ENCODE measurements at places on chromosomes 3 and 15.

DNA sequence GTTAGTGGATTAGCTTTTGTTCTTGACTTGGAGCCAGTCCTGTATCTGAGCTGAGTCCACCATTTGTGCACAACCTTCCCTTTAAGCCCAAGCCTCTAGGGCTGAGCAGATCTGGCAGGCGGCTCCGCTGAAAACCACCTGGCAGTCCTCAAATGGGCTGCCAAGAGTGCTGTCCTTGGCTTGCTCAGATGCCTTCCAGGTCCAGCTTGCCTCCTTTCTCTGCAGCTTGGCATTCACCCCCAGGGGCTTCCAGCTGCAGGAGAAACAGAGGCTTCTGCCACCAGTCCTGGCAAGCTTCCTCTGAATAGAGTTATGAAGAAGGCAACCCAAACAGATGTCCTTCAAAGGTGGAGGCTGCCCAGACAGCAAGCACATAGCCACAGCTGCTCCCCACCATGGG, 96.7 kb downstream of the LRTM1 start:
- no peak for DNase-seq

DNA sequence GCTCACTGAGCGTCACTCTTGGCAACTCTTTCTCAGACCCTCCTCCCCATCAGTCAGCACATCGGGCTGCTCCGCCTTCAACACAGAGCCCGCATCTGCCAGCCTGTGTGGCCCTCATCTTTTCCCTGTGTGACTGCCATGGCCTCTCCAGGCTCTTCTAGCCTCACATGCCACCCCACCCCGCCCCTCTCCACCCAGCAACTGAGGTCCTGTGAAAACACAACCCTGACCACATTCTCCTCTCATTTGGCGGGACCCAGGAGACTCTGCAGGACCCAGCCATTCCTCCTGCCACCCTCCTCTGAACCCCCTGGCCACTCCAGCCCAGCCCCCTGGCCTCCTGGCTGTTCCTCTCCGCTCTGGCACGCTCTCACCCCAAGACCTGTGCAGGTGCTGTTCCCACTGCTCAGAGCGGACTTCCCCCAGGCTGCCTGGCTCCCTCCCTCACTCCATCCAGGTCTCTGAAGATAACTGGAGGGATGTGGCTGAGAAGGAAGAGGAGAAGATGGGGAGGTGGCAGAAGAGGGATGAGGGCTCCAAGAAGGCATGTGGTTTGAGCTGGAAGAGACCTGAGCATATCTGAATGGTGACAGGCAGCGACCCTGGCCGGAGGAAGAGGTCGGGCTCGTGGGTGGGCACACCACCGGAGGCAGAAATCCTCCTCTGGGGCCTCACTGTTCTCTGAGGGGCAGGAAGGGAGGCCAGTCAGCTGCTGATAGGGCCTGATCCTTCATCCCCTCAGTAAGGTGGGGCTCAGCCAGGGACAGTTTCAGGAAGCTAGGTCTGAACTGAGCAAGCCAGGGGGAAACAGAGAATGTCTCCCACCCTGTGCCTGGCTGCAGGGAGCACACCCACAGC, 111.2 kb upstream of the RPL32 start:
- DNase-seq = no peak

DNA sequence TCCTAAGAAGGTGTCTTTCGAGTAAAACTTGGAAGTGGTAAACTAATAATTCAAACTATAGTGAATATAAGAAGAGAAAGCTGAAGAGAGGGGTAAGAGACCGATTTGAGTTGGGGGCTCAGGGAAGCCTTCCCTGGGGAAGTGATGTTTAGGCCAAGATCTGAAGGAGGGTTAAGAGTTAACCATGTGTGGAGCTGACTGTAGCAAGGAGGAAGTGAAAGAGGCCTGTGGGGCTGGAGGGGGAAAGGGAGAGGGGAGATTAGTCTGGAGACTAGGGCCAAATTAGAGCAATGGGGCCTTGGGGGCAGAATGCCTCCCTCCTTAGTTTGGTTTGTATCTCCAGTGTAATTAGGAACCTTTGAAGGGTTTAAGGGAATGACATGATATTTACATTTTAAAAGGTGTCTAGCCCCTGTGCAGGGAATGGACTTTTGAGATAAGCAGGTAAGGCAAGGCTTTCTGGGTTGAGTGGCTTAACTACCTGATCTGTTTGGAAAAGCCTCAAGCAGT, 2.2 kb downstream of the ZNF592 start:
- DNase-seq = no peak

GRCh38 chr3:11140030-11140712, 14.1 kb upstream of the HRH1 start:
- DNase-seq = no peak

GRCh38 chr3:51397392-51397791, 6.3 kb downstream of the RBM15B start:
- peak; percentile 70 for DNase-seq

GRCh38 chr3:129424185-129424841, 4.1 kb downstream of the EFCAB12 start:
- DNase-seq = no peak

GRCh38 chr3:157501863-157502262, 1.4 kb downstream of the VEPH1 start:
- DNase-seq = no peak

GRCh38 chr15:32853592-32853991, 135.8 kb downstream of the GREM1 start:
- DNase-seq = no peak

GRCh38 chr3:32873531-32874130, 55.8 kb downstream of the TRIM71 start:
- DNase-seq = no peak

- no peak for DNase-seq
Observed at GRCh38 chr3:17030956-17031652, 146.3 kb downstream of the PLCL2 start.

DNA sequence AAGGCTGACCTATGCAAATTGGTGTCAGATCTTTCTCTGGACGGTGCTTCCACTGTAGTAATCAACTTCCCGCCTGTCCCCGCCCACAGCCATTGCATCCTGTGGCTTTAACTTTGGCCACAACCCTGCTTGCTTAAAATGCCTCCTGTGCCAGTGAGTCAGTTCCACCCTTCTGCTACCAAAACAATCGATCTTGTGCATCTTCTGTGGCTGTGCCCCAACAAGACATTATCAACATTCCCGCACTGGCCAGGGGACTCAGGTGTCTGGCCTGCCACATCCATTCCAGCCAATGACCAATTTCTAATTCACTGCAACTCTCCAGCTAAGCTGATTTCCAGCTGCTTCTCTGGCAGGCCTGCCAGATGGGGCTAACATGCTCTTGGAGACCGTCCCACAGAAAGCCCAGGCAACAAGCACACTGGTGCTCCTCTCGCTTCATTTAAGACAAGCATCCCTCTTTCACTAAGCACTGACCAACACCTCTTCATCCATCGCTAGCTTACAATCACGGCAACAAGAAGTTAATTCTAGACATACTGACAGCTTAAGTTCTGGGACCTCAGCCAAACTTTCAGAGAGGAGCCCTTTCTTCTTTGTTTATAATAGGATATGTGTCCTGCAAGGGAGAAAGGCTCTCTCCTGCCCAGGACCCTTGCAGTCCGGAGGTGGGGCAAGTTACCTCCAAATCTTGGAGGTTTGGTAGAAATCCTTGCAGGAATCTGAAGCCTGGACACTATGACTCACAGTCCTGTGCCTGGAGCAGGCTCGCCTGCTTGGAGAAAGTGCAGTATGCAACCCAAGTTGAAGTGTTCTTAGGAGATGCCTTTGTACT, 6.7 kb downstream of the CA12 start:
- DNase-seq = peak; percentile 67

DNA sequence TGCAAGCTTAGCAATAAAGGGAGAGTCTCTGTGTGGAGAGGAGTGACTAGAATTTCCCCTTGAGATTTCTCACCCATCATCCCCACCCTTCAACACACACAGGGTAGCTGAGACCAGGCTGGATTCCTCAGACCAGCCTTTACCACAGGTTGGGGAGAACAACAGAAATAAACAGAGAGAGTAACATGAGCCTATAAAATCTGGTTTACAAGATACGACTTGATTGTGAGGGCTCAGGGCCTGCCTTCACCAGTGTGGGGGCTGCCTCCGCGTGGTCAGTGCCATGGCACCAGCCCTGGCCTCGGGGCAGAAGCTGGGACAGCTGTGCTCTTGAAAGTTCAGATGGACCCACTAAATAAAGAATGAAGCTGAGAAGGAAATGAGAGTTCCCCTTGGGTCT, 14.6 kb upstream of the MAGEF1 start:
- DNase-seq = no peak

GRCh38 chr3:159904455-159904854, 84.2 kb upstream of the IL12A start:
- no peak for DNase-seq

DNA sequence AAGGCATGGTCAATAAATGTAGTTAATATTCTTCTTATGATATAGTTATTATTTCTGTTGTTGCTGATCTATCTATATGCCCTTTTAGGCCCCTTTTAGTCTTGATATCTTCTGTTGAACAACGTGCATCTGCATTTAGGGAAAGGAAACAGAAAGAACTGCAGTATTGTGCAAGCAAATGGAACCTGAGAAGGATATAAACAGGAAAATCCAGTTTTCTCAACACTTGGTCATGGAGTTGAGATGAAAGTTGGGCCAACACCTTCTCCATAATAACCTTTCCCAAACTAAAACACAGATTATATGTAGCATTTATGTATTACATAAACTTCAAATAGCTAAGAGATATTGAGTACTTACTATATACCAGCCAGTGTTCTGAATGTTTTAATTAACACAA, 179.7 kb downstream of the ADAMTS9 start:
- DNase-seq = no peak

GRCh38 chr15:35161694-35162093, 76.6 kb upstream of the NANOGP8 start:
- no peak for DNase-seq

DNA sequence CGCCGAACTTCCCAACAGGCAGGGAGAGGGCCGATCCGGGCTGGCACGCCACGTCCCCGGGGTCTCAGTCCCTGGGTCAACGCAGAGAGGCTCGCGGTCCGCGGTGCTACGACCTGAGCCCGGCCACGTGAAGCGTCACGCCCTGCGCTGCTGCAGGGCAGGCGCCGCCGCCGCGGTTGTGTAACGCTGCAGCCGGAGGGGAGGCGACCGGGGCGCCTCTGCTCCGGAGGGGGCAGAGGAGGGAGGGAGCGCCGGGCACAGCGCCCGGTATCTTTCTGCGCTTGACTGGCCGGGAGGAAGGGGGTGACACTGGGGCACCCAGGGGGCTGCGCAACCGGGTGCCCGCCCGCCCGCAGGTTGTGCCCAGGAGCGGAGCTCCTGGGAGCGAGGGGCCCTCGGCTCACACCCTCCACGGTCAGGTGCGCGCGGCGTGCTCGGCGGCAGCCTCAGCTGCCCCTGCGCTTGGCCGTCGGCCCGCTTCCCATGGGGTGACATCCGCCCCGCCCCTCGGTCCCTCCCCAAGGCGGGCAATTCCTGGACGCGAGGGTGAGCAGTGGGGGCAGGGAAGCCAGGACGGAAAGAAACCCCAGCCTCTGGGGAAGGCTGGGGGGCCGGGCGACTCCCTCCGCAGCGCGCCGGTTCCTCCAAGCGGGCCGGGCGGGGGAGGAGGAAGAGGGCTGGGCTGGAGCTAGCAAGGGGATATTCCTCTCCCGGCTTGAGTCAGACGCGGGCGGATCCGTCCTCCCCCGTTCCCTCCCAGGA, 852 bp upstream of the BHLHE40 start:
- DNase-seq = peak; percentile 99

DNA sequence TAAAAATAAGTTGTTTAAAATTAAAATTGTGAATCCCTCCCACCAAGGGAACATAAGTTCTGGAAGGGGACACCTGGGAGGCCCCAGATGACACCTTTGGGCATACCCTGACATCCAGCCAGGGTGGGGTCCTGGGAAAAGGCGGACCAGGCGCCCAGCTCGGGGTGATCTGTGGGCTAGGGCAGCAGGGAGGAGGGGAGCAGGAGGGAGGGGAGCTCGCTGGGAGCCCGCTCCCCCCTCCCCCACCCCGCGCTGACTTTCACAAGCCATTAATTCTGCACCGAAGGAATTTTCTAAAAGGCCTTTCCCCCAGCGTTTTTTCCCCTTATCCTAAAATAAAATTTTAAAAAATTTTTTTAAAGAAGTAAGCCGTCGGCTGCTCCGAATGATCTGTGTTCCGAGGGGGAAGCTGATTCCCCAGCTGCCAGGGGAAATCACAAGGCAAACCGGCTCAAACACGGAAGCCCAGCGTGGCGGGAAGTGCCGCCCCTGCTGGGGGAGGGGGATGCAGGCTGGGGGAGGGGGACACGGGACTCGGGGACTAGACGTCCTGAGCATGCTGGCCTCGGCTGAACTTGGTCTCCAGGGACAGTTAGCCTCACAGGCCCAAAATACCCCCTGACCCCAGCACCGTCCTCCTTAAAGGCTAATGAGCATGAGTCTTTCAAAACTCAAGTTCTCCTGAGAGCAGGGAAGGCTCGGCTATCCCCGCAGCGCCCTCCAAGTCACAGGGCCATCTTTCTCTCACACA, 13.9 kb downstream of the PLXND1 start:
- no peak for DNase-seq

- no peak for DNase-seq
Observed at GRCh38 chr15:20295238-20295811, 246.3 kb downstream of the GOLGA6L6 start.

DNA sequence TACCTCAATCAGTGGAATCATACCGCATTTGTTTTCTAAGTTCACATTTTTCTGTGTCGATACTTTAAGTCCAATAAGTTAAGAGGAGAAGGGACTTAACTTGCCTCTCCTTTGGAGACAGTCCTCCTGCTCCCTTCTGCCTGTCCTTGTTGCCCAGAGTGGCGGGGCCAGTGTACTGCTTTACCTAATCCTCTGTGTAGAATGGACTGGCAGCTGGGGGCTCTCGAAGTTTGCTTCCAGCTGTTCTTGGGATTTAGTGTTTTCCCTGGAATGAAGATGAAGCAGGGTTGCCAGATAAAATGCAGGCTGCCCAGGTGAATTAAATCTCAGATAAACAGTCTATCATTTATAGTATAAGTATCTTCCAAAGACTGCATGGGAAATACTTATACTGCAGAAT, 287.6 kb upstream of the C2CD4B start:
- no peak for DNase-seq

- no peak for DNase-seq
Observed at GRCh38 chr3:128247666-128248409, 94.6 kb downstream of the EEFSEC start.

DNA sequence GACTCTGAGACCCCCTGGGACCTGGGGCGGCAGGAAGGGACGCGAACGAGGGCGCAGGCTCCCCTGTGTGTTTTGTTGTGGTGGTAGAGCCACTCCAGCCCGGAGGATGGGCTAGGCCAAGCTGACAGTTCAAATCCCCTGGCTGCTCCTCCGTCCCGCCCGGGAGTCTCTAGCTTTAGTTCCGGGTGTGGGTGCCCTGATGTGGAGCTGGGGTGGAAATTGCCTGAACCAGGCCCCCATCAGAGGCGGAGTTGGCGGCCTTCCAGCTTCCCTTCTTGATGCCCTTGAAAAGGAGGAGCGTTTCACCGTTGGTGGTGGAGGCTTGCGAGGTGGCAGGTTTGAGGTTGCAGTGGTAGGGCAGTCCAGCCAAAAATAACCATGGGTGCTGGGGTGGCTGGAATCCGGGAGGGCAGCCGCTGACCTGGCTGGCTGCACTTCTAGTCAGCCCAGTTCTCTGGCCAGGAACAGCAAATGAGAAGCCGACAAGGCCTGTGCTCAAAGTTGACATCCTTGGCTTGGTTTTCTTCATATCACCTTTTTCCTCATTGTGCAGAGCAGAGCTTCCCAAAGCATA, 817 bp downstream of the CLK3 start:
- peak; percentile 89 for DNase-seq

Measured in coronary artery (tissue), 2 donors.